ENCODE measurements at places on chromosomes 5 and 9. TPM values are rescaled to one million over a fixed set of nuclear protein-coding genes. Genes with fewer than 3 reads are reported as not detected.

GRCh38 chr5:36561601-36562000, 44.8 kb upstream of the SLC1A3 start:
- no peak overlapping the region for H3K27ac ChIP-seq
- H3K36me3 ChIP-seq = peaks cover 2% of the 10 kb centered on the region
- H3K4me3 ChIP-seq = no peak overlapping the region
- H3K27me3 ChIP-seq = no peaks in the 10 kb centered on the region

- no peaks in the 10 kb centered on the region for H3K27me3 ChIP-seq
- no peak overlapping the region for H3K4me3 ChIP-seq
- peaks cover 29% of the 10 kb centered on the region for H3K4me1 ChIP-seq
- H3K36me3 ChIP-seq = no peaks in the 10 kb centered on the region
- H3K27ac ChIP-seq = no peak overlapping the region
- DNase-seq = no peak
Observed at GRCh38 chr9:114282104-114282485, 40.8 kb upstream of the ORM1 start.

DNA sequence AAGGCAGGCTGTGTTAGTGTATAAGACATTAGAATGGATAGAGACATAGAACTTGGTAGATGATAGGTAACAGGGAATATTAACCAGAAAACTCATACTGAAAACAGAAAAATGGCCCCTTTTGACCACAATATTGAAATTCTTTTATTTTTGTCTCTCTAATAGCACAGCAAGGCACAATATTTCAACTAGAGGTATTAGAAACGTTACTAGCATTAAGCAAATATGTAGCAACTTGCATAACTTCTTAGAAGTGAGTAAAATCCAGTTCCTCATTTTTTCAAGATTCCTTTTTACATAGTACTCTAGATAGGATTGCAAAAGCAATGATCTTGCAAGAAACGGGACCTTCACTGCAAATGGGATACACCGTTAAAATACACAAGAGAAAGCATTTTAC, 102.7 kb upstream of the VCAN start:
- H3K36me3 ChIP-seq = no peaks in the 10 kb centered on the region
- no peak for DNase-seq
- no peak overlapping the region for H3K4me3 ChIP-seq
- peaks cover 25% of the 10 kb centered on the region for H3K4me1 ChIP-seq

- H3K27ac ChIP-seq = no peak overlapping the region
- no peaks in the 10 kb centered on the region for H3K36me3 ChIP-seq
- H3K27me3 ChIP-seq = no peaks in the 10 kb centered on the region
Observed at GRCh38 chr9:31740705-31741104, 643.7 kb upstream of the ACO1 start.

DNA sequence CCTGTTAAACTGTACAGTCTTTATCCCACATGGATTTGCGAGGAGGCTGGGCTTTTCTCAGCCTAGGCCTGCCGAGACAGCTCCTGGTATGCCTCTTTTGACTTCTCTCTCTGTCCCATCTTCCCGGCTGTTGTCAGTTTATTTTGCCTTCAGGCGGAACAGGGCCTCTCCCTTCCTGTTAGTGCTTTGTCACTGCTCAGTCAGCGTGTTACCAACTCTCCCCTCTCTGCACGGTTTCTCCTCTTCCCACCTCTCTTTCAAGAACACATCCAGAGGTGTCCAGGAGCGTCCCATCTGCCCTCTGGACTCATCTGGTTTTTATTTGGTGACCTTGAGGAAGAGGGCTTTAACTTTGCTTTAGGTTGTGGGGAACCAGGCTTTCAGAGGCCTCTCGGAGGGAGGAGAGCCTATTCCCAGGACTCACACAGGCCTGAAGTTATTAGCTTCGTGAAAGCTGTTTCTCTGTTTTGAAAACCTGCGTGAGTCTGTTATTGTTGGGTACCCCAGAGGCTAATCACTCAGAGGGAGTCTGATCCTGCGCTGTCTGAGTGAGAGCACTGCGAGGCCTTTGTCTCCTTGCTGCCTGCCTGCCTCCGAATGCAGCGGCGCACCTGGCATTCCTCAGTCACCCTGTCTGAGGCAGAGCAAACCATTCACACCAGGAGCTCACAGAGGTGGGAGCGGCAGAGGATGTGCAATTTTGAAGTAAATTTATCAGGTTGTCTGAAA, 234.4 kb upstream of the MPDZ start:
- peaks cover 22% of the 10 kb centered on the region for H3K4me1 ChIP-seq
- H3K36me3 ChIP-seq = peaks cover 10% of the 10 kb centered on the region
- peak overlapping the region; percentile 6 for H3K4me3 ChIP-seq
- H3K27me3 ChIP-seq = no peaks in the 10 kb centered on the region
- peak; percentile 19 for DNase-seq

- H3K4me1 ChIP-seq = peaks cover 9% of the 10 kb centered on the region
- no peaks in the 10 kb centered on the region for H3K36me3 ChIP-seq
- no peak overlapping the region for H3K4me3 ChIP-seq
- no peak for DNase-seq
- H3K27me3 ChIP-seq = peaks cover 14% of the 10 kb centered on the region
Observed at GRCh38 chr5:151086905-151087360, 6.1 kb upstream of the TNIP1 start.

DNA sequence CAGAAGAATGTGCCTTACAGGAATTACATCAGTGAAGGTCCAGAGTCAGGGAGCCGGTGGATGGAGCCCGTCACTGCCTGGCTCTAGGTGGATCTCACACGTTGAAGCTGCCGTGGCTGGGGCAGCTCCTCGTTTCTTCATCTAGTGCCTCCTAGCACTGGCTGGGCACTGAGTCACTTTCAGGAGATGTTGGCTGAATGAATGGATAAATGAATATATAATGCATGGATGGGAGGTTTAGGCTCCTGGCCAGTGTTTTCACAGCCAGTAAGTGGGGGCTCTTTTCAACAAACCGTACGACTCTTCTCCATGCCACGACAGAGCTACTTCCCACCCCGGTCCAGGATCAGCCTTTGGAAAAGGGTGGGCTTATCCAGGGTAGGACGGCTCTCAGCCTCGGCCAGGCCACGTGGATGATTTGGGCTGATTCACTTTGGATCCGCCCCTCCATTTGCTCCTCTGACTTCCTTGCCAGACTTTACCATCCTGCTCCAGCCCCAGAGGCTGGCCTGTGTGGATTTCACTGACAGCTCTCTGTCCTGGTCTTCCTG, 1.3 kb upstream of the SH3PXD2B start:
- DNase-seq = no peak
- peaks cover 62% of the 10 kb centered on the region for H3K4me1 ChIP-seq
- H3K27ac ChIP-seq = no peak overlapping the region
- peaks cover 5% of the 10 kb centered on the region for H3K36me3 ChIP-seq
- no peaks in the 10 kb centered on the region for H3K27me3 ChIP-seq
- peak overlapping the region; percentile 88 for H3K4me3 ChIP-seq

Gene SHOC1
- total RNA-seq = not detected
